Omental fat pad (tissue), 4 donors: ENCODE measurements at places on chromosomes 5 and 9. TPM values are rescaled to one million over a fixed set of nuclear protein-coding genes. Genes with fewer than 3 reads are reported as not detected.

The PRDM9 gene
- not detected for total RNA-seq

DNA sequence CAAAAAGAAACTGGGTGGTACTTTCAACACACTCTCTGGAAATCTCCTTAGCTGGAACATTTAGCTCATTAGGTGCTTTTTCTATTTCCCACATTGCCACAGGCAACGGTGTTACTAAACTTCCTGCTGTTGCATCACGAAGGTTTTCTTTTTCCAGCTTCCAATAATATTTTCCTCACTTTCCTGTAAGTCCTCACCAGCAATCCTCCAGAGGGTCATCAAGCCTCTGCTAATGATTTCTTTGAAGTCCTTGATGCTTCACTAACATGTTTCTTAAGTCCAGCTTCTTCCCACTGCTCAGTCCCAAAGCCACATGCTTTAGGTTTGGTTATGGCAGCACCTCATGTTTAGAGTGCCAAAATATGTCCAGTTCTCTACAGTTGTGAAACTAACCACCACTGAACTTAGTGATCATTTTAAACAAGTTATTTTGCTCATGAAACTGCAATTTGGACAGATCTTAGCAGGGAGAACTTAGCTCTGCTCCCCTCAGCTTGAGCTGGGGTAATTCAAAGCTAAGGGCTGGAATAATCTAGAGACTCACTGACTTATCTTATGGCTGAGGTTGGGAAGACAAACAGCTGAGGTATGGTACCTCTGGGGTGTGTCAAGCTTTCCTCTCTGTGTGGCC, 39.9 kb upstream of the RETREG1 start:
- DNase-seq: no peak

GRCh38 chr5:81486711-81487110, 92.8 kb upstream of the ACOT12 start:
- no peak for DNase-seq

DNA sequence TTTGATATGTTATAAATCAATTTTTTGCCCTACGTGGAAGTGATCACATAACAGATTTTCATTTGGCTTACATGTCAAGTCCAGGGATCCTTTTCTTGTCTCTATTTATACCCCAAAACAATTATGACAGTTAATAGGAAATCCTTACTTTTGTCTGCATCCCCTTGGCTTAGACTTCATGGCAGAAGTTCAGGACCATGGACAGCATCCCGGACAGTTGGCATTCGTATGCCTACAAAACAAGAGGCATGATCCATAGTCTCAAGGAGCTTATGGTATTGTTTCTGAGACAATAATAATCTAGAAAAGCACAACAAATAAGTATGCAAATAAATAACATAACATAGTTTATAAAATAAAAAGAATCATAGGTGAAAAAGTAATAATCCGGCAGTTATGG, 214.3 kb upstream of the GRIA1 start:
- no peak for DNase-seq

DNA sequence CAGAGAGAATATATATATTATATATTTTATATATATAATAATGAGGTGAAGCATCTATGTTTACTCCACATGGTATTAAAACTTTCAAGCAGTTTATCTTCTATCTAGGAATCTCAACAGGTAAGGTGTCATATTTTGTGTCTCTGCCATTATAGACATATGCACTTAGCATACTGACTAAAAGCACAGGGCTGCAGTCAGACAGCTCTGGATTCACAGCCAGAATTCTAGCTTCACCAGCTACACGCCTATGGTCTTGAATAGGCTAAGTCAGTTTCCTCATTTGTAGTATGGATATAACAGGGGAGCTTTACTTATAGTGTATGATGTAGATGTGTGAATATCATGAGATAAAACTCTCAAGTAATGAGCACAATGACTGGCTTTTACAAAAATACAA, 57.9 kb downstream of the FBN2 start:
- DNase-seq: no peak

- no peak for DNase-seq
These were observed 157.5 kb upstream of the IER5L start for GRCh38 chr9:129335464-129336129.

- DNase-seq: no peak
These were observed 37.0 kb downstream of the NACC2 start for GRCh38 chr9:136058084-136058483.

DNA sequence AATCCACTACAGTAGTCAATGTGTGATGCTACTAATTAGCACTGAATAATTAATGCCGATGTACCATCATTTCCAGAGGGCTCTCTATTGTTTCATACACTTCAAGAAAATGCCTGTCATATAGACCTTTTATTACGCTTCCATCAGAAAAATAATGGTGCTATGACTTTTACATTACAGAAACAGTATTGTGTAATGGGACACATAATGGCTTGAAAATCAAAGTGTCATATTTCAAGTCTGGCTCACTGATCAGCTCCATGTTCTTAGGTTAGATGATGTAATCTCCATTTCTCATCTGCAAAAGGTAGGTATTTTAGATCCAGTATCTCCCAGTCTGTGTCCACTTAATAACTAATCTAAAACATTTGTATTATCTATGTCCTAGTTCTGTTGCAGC, 990.6 kb upstream of the TYRP1 start:
- no peak for DNase-seq

DNA sequence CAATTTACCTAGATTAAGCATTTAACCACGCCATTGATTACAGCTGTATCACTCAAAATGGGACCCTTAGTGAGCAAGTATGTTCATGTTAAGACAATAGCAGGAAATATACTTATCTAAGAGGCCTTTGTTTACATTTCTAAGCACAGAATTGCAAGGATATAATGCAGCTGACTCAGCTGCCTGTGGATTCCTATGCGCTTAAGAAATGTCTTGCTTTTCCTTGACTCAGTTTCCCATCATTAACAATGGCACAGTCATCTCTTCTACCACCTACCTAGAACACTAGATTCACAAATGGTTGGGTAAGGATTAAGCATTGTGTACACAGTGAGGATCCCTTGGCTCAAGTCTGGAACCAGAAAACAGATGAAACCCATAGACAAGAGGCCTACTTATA, 163.8 kb downstream of the TSSK1B start:
- no peak for DNase-seq

The SLC2A6 gene
- 4.4 TPM for total RNA-seq

The KCNN2 gene
- total RNA-seq: 0.19 TPM

GRCh38 chr5:138330813-138331448, 673 bp downstream of the CDC25C start:
- no peak for DNase-seq

The CLINT1 gene
- 83.9 TPM for total RNA-seq

The PDE6A gene
- total RNA-seq: not detected

GRCh38 chr5:125081101-125081500, 334.7 kb upstream of the ZNF608 start:
- DNase-seq: no peak
